ENCODE measurements at places on chromosomes 2 and 18. TPM values are rescaled to one million over a fixed set of nuclear protein-coding genes. Genes with fewer than 3 reads are reported as not detected.

The NT5C1B gene
- total RNA-seq, result not detected

The SCN7A gene
- 4.9 TPM for total RNA-seq

The MC5R gene
- total RNA-seq, result not detected

The GAD1 gene
- not detected for total RNA-seq

The VAMP5 gene
- 78.0 TPM for total RNA-seq

The CFC1 gene
- not detected for total RNA-seq

The MC4R gene
- total RNA-seq, result not detected

Data from psoas muscle (tissue), 8 donors.